ENCODE measurements at places on chromosomes 2 and 18.

GRCh38 chr2:119468154-119468955, 36.7 kb downstream of the TMEM37 start:
- no peak for DNase-seq

DNA sequence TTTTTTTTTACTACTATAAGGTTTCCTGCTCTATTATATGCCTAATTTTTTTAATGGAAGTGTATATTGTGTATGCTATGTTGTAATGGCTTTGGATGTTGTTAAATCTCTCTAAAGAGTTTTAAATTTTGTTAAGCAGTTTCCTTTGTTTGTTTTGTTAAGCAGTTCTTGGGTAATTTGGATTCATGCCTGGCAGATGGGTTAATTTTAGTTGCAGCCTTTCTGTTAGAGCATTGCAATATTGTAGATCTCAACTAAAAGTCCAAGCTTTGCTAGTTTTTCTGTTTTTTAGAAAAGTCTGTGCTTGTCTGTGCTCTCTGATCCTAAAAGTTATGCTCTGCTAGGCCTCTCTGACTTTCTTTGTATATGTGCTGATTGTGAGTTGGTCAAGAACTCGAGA, 1229.0 kb upstream of the NRXN1 start:
- no peak for DNase-seq

GRCh38 chr2:219777388-219777787, 150.0 kb downstream of the SLC4A3 start:
- no peak for DNase-seq

- no peak for DNase-seq
Observed at GRCh38 chr2:135674453-135674852, 67.2 kb upstream of the UBXN4 start.

- DNase-seq, result no peak
Observed at GRCh38 chr18:78407466-78407844, 572.2 kb upstream of the SALL3 start.

- no peak for DNase-seq
Observed at GRCh38 chr2:78024996-78025395, 502.8 kb upstream of the LRRTM4 start.

DNA sequence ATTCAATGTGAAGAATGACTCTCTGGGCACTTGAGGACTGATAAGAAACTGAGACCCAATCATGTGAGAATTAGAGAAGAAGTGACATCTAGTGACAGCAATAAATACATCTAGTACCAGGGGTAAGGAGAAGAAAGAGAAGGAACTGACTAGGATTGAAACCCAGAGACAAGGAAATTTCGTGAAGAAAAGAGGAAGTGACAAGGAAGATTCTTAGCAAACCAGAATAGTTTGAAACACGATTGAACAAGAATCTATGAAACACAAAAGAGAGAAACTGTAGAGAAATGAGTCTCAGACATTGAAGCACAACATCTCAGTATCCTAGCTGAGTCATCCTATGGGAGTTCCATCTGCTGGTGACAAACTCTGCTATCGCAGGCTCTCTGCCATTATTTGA, 571.9 kb upstream of the PKDCC start:
- DNase-seq, result no peak

- DNase-seq, result no peak
Observed at GRCh38 chr18:22282311-22283115, 113.1 kb downstream of the GATA6 start.

GRCh38 chr2:233813236-233814055, 35.3 kb downstream of the MROH2A start:
- DNase-seq, result no peak

GRCh38 chr2:127050803-127051115, 56.2 kb downstream of the BIN1 start:
- DNase-seq, result no peak

DNA sequence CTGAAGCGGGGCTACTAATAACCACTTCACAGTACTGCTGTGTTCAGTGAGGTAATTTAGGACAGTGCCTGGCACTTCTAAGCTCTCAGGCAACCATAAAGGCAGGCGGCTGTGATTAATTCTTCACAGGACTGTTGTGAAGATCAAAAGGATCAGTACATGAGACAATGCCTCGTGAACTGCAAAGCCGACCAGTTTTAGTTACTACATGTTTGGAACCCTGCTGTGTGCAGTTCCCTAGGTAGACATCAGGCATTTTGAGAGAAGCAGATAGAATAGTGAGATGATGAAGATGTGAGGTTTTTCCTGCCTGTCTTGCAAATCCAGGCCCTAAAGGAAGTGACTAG, 19.1 kb downstream of the EFHD1 start:
- DNase-seq, result no peak

DNA sequence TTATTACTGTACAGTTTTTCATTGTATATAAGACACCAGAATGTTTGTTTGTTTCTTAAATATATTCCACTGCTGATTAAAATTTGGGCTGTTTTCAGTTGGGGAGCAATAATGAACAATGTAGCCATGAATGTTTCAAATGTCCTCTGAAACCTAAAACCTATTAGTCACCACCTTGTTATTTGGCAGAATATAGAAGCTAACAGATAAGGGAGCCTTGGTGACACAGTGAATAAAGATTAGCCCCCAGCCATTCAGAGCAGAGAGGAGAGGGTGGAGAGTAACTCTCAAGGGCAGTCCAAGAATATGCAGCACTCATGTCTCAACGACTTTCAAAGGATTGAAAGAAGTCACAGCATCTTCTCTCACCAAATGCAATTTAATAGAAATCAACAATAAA, 43.1 kb upstream of the ATP8B1 start:
- no peak for DNase-seq

GRCh38 chr2:80638783-80639182, 334.2 kb upstream of the LRRTM1 start:
- DNase-seq, result no peak

DNA sequence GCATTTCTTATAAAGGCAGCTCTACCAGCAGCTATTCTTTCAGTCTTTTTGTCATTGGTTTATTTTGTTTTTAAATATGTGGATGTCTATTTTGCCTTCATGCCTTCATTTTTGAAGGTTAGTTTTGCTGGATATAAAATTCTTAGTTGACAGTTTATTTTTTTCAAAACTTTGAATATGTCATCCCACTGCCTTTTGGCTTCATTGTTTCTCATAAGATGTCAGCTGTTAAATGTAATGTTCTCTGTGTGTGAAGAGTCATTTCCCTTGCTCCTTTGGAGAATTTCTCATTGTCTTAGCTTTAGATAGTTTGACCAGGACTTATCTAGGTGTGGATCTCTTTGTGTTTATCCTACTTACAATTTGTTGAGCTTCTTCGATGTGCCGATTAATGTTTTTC, 213.5 kb downstream of the KIAA1328 start:
- DNase-seq, result no peak
